Ovary (tissue), 10 donors: ENCODE measurements at places on chromosomes 3 and 15.
A peak's percentile ranks its signal among the peaks of the same experiment; 100 is the strongest.

DNA sequence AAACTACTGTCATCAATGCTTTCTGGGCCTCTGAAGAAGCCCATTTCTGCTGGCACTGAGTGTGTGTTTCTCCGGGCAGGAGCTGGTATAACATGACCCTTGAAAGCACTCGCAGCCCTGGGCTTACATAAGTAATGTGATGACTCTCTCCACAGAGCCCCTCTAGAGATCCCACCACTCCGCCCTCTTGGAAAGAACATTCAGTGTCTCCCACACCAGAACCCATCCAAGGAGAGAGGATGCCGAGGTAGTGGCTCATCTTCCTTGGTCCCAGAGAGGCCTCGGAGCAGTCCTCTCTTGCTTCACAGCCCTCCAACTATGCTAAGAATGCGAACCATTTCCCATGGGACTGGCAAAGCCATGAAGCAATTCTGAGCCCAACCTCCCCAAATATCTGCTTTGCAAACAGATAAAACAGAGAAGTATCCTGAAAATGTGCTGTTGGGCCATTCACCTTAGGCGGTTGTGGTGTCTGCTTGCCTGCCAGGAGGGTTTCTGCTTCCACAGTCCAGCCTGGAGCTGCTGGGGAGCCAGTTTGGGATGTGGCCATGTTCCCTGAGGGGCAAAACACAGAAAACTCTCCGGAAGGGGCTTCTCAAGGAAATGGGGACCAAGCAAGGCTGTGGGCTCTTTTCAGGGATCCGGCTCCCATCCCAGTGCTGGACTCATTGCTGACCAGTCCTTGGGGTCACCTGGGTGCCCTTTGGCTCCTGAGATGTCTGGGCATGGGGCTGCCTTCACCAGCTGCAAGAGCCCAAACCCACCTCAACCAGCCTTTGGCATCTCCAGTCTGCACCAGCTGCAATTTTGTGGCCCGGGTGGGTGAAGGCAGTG lies 47.3 kb downstream of the AMOTL2 start:
- DNase-seq: no peak

- DNase-seq: no peak
These were observed 22.5 kb downstream of the HEXA start for GRCh38 chr15:72353266-72353665.

DNA sequence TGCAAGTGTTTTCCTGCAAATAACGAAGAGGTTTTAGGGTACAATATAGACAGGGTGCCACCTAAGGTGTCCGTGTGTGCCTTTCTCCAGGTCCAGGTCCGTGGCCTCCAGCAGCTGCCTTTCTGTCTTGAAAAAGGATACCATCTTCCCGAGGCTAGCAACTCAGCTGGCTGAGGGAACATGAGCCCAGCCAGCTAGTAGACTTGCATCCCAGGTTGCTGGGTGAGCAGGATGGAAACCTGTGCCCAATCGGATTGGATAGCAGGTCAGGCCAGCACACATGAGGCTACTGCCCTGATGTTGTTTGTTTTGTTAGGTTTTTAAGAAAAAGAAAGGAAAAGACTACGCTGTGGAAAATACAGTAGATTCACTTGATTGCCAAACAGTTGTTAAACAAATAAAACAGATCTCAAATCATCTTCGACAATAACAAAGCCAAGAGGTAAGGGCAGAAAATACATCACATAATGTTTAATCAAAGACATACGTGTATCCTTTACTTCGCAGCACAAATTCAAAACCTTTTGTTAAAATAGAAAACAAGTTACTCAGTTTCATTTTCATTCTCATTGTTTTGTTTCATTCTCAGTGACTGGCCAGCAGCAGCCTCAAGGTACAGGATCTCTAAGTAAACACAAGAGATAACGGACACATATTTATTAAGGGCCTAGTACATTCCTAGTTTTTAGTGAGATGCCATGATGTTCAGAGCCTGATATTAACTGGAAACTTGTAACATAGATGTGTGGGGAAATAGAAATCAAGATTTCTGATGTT lies 661.2 kb upstream of the NR2F2 start:
- peak; percentile 39 for DNase-seq

GRCh38 chr15:66147440-66147839 lies 106.1 kb downstream of the MEGF11 start:
- no peak for DNase-seq

- DNase-seq: no peak
These were observed 28.4 kb upstream of the RPL29 start for GRCh38 chr3:52023860-52024764.

DNA sequence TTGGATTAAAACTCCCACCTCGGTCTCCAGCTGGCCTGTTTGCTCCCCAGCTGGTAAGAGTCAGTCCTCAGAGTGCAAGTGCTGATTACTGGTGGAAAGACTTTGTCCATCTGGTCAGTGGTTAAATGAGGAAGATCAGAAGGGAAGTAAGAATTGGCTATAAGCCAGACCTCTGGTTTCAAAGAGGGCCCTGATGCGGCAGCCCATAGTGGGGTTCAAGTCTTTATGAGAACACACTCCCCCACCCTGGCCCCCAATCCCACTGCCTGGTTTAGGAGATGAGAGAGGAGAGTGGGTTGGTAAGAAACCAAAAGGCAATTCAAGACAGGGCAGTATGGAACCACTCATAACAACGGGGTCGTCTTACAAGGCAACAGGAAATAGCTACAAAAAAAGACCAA lies 65.0 kb downstream of the FRMD4B start:
- DNase-seq: no peak

- DNase-seq: no peak
These were observed 9.0 kb upstream of the PIK3R4 start for GRCh38 chr3:130755666-130756065.

- no peak for DNase-seq
These were observed 24.9 kb downstream of the KNL1 start for GRCh38 chr15:40618906-40619305.

GRCh38 chr15:71812966-71813722 lies 2.8 kb downstream of the NR2E3 start:
- DNase-seq: no peak

GRCh38 chr3:119219069-119219468 lies 21.6 kb downstream of the B4GALT4 start:
- DNase-seq: no peak

DNA sequence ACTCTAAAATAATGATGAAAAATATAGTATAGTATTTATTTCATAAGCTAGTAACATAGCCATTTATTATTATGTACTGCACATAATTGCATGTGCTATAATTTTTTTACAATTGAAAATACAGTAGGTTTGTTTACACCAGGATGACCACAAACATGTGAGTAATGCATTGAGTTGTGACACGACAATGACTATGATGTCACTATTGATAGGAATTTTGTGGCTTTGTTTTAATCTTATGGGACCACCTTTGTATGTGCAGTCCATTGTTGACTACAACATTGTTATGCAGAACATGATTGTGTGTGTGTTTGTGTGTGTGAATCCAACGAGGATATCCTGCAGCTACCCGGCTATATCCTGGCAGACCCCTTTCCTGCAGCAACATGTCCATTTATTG lies 372.2 kb upstream of the MCTP2 start:
- DNase-seq: no peak

DNA sequence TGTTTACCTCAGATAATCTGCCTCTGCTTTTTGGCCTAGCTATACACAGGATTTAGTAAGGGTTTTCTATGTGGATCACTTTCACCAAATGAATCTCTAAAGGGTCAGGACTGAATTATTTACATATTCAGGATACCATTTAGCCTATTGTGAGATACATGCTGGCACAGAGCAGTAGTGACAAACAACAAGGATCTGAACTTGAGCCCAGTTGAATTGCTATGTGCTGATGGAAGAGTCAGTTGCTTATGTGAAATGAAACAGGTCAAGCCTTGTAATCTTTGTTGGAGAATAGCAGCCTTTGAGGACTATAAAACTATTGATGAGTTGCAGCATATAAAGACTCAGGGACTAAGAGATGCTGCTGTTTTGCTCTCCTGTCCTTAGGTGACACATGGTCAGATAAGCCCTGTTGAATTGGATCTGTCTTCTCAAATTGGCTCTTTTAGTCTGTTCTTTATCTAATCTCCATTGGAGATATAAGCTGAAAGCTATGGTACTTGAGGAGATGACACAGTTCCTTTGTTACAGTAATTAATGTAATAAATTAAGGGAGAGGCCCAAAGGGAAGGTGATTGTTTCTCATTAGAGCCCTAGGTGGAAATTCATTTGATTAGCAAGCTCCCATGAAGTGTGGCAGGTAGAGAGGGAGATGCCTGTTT lies 30.4 kb downstream of the ZNF609 start:
- DNase-seq: no peak

GRCh38 chr3:170610321-170610884 lies 24.5 kb upstream of the SLC7A14 start:
- no peak for DNase-seq

- no peak for DNase-seq
These were observed 27.5 kb downstream of the SQOR start for GRCh38 chr15:45662375-45662774.

DNA sequence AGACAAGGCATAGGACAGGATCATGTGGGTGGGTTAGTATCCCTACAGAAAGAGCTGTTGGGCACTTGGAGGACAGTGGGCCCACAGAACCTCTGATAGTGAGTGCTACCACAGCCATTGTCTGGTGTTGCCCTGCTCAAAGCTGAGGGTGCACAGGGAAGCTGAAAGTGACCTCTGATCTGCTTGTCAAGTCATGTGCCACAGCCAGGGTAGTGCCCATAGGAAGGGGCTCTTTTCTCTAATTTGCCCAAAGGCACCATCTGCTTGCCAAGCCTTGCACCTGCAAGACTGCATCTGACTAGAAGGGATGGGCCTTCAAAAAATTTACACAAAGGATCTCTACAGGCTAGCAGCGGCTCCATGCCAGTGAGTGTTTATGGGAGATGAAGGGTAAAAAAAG lies 87.4 kb upstream of the GSK3B start:
- no peak for DNase-seq

GRCh38 chr3:35393901-35394799 lies 245.2 kb upstream of the ARPP21 start:
- no peak for DNase-seq

DNA sequence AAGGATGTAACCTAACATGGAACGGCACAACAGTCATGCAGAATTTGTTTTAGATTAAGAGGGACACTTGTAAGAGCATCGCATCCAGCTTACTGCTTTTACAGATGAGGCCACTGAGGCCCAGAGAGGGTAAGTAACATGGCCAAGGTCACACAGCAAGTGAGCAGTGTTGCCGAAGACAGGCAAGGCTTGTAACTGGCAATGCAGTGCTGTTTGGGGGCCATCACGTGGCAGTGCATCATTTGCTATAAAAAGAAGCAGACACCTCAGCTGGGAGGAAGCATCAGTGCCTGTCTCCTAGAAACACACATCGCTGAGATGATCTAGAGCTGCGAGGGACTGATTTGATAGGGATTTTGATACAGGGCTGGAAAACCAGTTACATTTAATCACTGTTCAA lies 108.2 kb upstream of the PROK2 start:
- DNase-seq: no peak

- no peak for DNase-seq
These were observed 2.0 kb upstream of the HRH1 start for GRCh38 chr3:11152301-11152700.

DNA sequence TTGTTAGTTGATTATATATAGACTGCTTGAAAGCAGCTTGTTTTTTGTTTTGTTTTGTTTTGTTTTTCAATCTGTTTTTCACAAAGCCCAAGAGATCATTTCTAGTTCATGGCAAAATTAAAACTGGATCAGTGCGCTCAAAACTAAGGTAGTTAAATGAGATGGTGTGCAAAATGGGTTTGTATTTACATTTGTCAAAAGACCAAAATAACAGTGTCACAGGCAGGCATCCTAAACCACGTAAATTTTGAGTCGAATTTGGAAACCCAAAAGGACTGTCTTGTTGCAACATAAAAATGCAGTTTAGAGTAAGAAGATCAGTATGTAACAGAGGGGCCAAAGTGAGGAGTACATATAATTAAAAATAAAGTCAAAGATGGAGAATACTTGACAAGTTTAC lies 2.4 kb downstream of the DMXL2 start:
- DNase-seq: no peak

- no peak for DNase-seq
These were observed 3.5 kb downstream of the TSEN2 start for GRCh38 chr3:12487786-12488185.
